MCF 10A (cell line): ENCODE measurements at places on chromosomes 12 and 14. TPM values are rescaled to one million over a fixed set of nuclear protein-coding genes. Genes with fewer than 3 reads are reported as not detected.

LMO3 gene
- total RNA-seq: not detected in 2 replicates

TSHR gene
- total RNA-seq: not detected in 2 replicates

KRT83 gene
- total RNA-seq: 12.2 and 14.5 TPM in 2 replicates

CLEC2B gene
- 1.8 and 2.2 TPM in 2 replicates for total RNA-seq

POTEM gene
- not detected in 2 replicates for total RNA-seq

ZBTB25 gene
- total RNA-seq: 11.7 and 15.3 TPM in 2 replicates

LRCOL1 gene
- total RNA-seq: not detected in 2 replicates

OLR1 gene
- 0.25 TPM in 1 of 2 replicates, not detected in the other for total RNA-seq
